ENCODE measurements at places on chromosomes 1 and 21.

- DNase-seq = no peak
These were observed 1.4 kb downstream of the ZBTB8A start for GRCh38 chr1:32540605-32541004.

GRCh38 chr1:67564193-67564592 lies 120.8 kb upstream of the GADD45A start:
- no peak for DNase-seq

- no peak for DNase-seq
These were observed 44.0 kb downstream of the HTR6 start for GRCh38 chr1:19708567-19709110.

DNA sequence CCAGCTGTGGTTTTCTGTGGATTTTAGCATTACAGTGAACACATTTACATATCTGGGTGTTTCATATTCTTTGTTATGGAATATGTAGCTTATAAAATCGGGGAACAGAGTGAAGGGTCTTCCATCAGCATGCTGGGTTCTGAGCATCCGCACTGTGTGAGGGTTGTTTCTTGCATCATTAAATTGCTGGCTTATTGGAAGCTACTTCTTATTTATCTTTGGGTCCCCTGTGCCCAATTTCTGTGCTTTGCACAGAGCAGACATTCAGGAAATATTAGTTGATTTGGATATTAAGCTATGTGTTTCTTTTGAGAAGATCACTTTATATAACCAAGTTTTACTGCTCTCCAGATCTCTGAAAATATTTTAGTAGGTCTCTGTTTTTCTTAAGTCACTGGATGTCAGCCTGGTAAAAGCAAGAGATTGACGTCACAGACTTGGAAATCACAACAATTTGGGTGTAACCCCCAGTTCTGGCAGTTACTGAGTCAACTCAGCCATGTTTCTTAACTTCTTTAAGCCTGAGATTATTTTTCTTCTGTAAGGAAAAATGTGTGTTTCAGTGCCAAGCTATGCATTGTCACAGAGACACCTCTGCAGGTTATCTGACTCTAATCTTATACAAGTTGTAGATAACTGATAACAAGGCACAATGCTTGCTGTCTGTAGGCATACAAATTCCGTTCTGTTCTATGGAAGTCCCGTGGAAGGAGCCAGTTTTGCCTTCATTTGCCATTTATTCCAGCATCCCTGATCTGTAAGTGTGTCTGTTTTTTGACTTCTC lies 258.3 kb upstream of the KAZN start:
- DNase-seq = peak; percentile 20

DNA sequence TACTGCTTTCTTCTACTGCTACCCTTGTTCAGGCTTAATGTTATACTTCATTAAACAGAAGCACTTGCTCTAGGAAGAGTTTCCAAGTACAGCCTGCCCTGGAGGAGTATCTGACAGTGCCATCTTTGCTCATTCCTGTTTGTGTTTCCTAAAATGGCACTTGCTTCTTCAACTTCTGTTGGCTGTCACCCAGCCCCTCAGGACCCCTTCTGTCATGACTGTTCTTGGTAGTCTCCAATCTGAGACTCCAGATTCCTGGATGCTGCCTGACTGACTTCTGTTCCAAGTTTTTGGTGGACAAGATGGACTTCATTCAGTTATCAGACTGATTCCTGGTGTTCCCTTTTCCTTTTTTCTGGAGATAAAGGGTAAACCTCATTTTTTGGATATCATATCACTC lies 104.1 kb downstream of the SLC35F3 start:
- DNase-seq = no peak

GRCh38 chr1:26797627-26798026 lies 9.9 kb downstream of the PIGV start:
- no peak for DNase-seq

DNA sequence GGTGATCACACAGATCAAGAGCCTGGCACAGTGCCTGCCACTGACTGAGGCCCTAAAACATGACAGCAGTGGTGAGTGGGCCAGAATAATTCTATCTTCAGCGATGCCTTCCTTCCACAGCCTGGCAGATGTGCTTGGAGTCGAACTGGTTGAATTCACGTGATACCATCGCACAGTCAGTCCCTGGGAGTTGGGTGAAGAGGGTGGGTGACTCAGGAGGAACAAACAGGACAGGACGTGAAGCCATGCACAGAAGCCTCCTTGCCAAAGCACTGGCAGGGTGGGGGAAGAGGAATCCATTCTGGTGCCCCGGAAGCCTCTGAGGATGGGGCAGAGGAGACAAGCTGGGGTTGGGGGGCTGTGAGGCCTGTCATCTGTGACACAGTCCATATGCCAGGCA lies 80.3 kb upstream of the WNT4 start:
- no peak for DNase-seq

DNA sequence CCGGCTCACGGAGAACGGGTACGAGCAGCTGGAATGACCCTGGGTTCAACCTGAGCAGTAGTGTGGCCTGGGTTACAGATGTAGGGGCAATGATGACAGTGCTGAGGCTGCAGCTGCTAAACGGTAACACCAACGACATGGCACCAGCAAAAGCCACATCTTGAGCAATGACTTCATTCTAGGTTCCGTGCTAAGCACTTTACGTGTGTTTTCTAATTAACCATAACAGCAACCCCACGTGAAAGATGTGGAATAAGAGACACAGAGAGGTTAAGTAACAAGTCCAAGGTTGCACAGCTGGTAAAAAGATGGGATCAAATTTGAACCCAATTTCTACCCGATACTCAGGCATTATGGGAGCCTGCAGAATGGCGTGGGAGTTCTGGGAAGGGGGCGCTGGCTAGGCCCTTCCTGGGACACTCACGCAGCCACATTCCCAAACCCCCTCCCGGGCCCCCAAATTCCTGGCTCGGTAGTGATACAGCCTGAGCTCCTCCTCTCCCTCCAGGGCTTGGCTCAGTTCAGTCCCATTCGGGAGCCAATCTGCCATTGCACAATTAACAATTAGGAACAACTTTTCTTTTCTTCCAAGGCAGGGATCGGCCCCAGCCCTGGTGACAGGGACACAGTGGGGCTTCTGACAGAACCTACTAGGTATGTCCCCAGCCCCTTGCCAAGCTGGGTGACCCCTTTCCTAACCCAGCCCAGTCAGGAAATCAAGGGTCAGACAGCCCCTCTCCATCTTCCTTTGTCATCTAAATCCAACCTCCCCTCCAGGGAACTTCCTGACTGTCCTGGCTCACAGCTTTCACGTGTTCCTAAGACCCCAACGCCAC lies 23.8 kb upstream of the ECE1 start:
- no peak for DNase-seq

Data from fibroblast of skin of abdomen (primary cell).